ENCODE measurements at places on chromosomes 7 and 10.

GRCh38 chr10:110742801-110743200 lies 98.7 kb downstream of the RBM20 start:
- no peak for DNase-seq

GRCh38 chr7:155188821-155189581 lies 108.7 kb upstream of the INSIG1 start:
- DNase-seq = no peak

- no peak for DNase-seq
Measured at GRCh38 chr7:46201961-46202360, 280.9 kb upstream of the IGFBP3 start.

GRCh38 chr10:69088471-69088769 lies 517 bp downstream of the SRGN start:
- DNase-seq = no peak

GRCh38 chr7:157925383-157925875 lies 588.6 kb downstream of the DNAJB6 start:
- DNase-seq = no peak

DNA sequence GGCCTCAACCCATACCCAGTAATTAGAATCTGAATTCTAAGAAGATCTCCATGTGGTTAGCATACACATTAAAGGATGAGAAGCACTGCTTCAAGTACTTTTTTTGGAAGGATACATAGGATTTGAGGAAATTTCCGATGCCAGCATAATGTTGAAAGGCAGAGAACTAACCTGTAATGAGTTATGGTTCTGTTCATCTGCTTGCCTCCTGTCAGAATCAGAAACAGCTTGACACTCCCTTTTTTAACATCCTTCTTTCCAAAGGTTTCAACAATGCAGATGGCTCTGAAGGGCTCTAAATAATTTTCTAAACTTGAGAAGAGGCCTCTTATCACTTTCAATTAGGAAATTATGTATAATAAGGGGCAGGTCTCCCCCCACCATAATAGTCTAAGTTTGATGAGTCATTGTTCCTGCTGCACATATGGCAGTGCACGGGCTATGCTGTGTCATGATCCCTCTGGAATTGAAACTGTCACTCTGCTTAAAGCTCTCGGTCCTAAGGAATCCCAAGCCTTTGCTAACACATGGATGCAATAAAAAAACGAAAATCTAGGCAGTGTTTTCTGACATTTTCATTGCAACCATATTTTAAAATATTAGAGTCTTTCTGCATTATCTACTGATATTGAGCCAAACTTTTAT lies 291.2 kb upstream of the FZD1 start:
- DNase-seq = no peak

- DNase-seq = no peak
Measured at GRCh38 chr10:84004221-84004620, 135.1 kb upstream of the GHITM start.

- DNase-seq = peak; percentile 88
Measured at GRCh38 chr7:150778738-150779301, 21.3 kb downstream of the TMEM176B start.

GRCh38 chr7:69677881-69678493 lies 79.7 kb downstream of the AUTS2 start:
- DNase-seq = no peak

DNA sequence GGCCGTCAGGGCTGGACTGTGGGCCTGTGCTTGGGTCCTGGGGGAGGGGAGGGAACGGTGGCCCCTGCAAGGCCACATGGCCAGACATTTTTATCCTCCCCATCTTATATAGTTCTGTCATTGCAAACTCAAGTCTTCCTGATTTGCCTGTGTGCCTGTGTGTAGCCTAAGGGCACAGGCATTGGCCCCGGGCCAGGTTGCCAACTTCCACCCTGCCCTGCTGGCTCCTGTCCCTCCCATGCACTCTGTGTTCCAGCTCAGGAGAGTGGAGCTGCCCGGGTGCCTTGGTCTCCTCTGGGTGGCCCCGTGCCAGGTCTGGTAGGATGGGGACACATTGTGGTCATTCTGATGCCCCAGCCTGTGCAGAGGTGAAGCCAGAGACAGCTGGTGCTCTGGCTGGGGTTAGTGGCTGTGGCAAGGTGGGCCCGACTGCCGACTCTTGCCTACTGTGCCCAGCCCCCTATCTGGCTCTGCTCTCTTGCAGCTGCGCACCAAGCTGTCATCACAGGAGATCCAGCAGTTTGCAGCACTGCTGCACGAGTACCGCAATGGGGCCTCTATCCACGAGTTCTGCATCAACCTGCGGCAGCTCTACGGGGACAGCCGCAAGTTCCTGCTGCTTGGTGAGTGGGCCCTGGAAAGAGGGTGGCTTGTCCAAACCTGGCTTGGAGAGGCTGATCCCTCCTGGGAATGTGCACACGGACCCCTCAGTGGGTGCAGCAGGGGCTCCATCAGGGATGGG lies 14.8 kb downstream of the NACAD start:
- no peak for DNase-seq

DNA sequence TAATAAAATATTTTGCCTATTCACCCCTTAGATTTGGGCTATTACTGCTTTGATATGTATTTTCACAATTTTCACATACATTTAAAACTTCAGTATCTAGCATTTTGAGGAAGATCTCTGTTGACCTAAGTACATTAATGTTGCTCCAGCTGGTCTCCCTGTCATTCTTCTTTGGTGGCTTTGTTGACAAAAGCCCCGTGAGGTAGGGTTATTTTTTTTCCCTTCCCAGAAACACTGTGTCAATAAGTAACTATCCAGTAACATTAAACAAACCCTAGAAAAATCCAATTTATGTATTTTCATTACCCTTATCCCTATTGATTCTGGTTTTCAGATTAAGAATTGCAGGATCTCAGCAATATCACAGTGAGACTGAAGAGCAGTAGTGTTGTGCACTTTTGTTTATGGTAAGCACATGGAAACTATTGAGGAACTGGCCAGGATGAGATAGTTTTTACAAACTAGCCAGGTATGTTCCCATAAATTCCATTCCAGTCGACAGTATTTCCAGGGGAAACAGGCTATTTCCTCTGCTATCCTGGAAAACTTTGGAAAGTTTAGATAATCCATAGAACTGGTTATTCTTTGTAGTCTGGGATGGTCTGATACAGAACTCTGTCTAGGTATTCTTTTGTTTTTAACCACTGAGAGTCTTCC lies 198.2 kb downstream of the PON1 start:
- no peak for DNase-seq

- no peak for DNase-seq
Measured at GRCh38 chr7:91465595-91466061, 201.4 kb downstream of the FZD1 start.

GRCh38 chr10:100334762-100335161 lies 4.7 kb upstream of the PKD2L1 start:
- DNase-seq = no peak

DNA sequence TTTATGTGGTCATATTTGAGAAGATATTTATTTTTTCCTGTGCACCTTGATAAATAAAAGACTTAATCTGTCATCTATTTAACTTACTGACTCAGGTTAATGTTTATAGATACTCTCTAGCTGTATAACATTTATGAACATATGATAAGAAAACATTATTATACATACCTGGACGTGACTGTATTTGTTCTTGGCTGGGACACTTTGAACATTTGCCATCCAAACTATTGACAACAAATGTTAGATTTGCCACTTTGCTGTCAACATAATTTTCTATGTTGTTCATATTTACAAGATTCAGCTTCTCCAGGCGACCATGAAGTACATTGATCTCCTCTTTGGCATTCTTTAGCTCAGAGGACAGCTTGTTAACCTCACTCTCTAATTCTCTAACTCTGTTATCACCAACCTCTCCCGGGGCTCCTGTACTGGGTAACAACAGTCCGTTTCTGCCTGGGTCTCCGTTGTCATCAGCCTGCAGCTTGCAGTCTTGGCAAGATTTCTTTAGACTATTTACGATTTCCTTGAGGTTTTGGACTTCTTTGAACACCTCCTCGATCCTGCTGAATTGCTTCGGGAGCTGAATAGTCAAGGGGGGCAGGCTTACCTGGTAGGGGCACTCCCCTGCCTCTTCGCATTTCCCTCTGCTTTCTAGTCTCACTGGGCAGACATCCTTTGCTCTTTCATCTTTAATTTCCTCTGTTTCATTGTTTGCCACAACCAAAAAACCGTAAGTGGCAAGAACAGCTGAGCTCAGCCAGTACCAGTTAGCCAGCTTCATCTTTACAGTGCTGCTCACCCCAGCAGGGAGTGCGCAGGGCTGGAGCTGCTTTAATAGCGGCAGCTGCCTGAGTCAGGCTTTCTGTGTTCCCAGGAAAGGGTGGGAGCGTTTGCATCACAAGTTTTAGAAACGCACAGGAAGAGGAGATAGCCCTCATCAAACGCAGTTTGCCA lies at the start of gene FGL2:
Gene FGL2, minus strand, starts transcription at position 807 of the 954 bp plus-strand sequence. Its CDS starts 26 bp downstream, at position 781.
- peak; percentile 25 for DNase-seq

GRCh38 chr10:1643161-1643907 lies 94.0 kb downstream of the ADARB2 start:
- peak; percentile 76 for DNase-seq
